ENCODE measurements at places on chromosomes 2 and 18.

- peaks cover 7% of the 10 kb centered on the region for H3K4me1 ChIP-seq
- H3K36me3 ChIP-seq, result no peaks in the 10 kb centered on the region
- DNase-seq, result no peak
- H3K27me3 ChIP-seq, result peaks cover 16% of the 10 kb centered on the region
- peak within 1 kb of the TSS; percentile 40 for H3K4me3 ChIP-seq
These were observed at the start of gene UNC80 for GRCh38 chr2:209771474-209772289. Gene UNC80, plus strand, starts transcription at chr2:209771832. Its CDS starts 241 bp downstream, at chr2:209772073.

DNA sequence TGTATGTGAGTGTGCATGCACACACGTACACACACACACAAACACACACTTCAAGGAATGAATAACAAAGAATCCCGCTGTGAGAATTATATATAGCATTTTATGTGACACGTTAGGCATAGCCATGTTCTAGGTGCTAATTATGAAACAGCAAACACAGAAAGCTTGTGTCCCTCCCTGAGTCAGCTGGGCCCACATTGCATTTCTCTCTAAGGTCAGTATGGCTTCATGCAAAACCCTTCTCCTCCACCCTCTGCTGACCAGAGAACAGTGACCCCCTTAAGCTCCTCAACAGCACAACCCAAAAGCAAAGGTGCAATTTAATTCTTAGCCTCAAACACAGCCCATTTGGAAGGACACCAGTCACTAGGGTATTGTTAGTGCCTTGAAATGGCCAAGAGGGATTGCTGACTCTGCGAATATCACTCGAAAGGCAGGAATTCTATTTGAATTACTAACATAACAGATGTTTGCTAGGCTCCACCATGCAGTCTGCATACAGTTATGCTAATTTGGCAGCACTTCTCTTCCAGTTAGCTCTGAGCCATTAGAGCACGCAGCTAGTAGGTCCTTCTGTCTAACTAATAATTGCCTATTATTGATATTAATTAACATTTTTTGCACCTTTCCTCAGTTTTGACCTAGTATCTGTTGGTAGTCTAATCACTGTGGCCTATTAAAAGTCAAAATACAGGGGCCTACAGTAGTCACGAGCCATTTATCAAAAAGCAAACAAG is 149.0 kb downstream of the LNPK start:
- no peak for DNase-seq
- H3K4me1 ChIP-seq, result no peaks in the 10 kb centered on the region
- no peaks in the 10 kb centered on the region for H3K36me3 ChIP-seq
- no peak overlapping the region for H3K27ac ChIP-seq

- H3K27ac ChIP-seq, result no peak overlapping the region
- H3K4me3 ChIP-seq, result no peak overlapping the region
- no peaks in the 10 kb centered on the region for H3K36me3 ChIP-seq
- no peaks in the 10 kb centered on the region for H3K4me1 ChIP-seq
- DNase-seq, result no peak
These were observed 583.4 kb downstream of the NRXN1 start for GRCh38 chr2:50448556-50448955.

GRCh38 chr2:47389692-47390091 is 13.3 kb upstream of the MSH2 start:
- no peaks in the 10 kb centered on the region for H3K4me1 ChIP-seq
- DNase-seq, result no peak
- H3K27ac ChIP-seq, result no peak overlapping the region
- no peaks in the 10 kb centered on the region for H3K36me3 ChIP-seq
- no peaks in the 10 kb centered on the region for H3K27me3 ChIP-seq

DNA sequence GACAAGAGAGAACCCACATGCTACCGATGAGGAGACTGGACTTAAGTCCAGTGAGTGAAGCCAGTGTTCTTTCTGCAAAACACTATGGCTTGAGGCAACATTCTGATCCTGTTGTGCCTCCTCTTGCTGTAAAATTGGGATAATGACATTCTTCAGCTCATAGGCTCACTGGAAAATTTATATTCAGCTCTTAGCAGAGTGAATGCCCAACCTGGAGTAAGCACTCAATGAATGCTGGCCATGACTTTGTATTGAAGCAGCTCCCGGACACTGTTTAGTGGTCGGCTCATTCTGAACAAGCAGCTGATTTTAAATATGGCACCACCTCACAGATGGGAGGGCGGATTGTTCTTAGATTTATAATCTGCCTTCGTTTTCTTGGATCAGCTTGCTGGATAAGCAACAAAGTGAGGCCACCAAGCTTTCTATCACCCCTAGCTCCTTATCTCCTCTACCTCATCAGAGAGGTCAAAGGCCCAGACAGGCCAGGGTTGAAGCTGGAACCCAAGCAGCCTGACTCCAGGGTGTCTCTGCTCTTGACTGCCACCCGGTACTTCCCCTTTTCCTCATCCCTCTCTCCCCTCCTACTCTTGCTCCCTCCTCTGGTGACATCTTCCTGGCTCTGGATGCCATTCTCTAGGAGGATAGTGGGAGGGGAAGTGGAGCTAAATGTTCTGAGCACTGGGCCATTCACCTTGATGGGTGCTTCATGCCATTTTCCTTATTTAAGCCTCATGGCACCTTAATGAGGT is 11.5 kb downstream of the SLC9A4 start:
- H3K4me3 ChIP-seq, result no peak overlapping the region
- H3K27me3 ChIP-seq, result no peaks in the 10 kb centered on the region
- no peak for DNase-seq
- no peaks in the 10 kb centered on the region for H3K36me3 ChIP-seq
- H3K27ac ChIP-seq, result no peak overlapping the region

DNA sequence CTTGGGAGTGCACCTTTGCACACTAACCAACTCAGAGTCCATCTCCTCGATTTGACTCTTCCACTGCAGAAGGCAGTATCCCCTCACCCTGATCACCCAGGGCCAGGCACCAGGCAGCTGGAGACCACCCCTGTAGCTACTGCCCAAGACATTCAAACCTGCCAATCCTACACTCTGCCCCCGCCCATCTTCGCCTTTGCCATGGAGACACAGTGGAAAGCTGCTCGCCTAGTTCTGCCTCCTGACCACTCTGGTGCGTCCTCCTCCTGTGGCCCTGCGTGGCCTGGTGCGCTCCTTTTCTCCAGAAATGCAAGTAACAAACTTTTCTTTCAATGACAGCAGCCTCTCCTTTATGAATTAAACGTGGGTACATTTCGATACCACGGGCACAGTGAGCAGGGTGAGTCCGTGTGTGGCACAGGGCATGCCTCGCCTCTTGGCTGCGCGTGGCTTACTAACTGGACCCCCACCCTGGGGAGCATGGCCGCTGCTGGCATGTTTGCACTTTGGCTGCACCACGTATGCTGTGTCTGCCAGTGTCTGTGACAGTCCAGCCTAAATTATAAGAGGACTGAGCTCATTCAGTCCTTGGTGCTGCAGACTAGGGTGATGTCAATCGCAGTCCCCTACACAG is 47.6 kb downstream of the LONRF2 start:
- no peak overlapping the region for H3K27ac ChIP-seq
- no peak overlapping the region for H3K4me3 ChIP-seq
- H3K36me3 ChIP-seq, result no peaks in the 10 kb centered on the region
- H3K4me1 ChIP-seq, result no peaks in the 10 kb centered on the region
- H3K27me3 ChIP-seq, result no peaks in the 10 kb centered on the region

All from suprapubic skin (tissue), 4 donors.